ENCODE measurements at places on chromosomes 3 and 15.

- DNase-seq: no peak
Measured at GRCh38 chr3:124669470-124669869, 60.8 kb upstream of the UMPS start.

GRCh38 chr3:177449360-177450006, 252.2 kb upstream of the TBL1XR1 start:
- DNase-seq: no peak

DNA sequence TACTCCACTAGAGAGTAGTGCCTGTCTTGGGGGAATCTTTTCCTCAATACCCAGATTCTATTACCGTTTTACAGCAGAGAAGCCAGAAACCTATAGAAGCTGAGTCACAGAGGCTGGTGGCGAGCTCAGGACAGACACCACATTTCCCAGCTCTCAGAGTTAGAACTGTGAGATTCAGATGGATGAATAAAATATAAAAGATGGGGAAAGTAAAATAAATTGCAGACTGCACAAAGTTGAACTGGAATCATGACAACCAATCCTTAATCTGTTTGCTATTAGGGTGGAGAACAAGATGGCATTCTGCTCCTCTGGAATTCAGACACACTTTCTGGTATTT, 40.5 kb upstream of the CMSS1 start:
- DNase-seq: no peak

- DNase-seq: no peak
Measured at GRCh38 chr3:10319251-10319650, 1.7 kb downstream of the SEC13 start.

GRCh38 chr15:88636050-88636449, 2.8 kb upstream of the ISG20 start:
- peak; percentile 69 for DNase-seq

GRCh38 chr15:49041426-49041825, 4.8 kb downstream of the SECISBP2L start:
- no peak for DNase-seq

DNA sequence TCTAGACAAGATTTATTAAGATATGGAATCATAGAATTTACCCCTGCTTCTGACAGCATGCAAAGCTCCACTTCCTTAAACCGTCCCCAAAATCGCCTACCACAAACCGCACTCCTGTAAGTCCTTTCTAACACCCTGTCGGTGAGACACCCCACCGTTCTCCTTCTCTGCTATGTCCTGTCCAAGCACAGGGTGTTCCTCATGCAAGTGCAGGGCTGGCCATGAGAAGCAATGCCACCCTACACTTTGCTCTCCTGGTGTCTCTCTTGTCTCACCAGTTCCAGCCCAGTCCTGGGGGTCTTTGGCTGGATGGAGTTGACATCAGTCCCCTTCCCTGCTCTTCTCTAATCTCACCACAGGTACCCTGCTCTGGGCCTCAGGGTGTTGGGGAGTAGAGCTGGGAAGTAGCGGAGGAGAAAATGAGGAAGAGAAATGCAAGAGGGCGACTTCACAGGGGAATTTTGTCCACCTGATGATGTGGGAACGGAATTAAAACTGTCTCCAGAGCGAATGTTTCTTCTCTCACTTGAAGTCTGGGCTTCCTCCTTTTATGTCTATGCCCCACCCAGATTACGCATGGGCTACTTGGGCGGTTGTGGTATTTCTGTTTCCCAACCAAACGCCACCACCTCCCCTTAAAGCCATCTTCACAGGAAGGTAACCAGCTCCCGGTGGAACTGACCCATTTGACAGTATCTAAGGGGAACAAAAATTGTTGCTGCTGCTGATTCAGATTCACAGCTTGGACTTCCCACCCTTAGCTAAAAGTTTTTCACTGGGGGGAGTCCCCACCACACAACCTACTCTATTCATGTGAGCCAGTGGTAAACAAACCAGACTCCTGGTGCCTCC, 49.9 kb downstream of the CASR start:
- DNase-seq: no peak

DNA sequence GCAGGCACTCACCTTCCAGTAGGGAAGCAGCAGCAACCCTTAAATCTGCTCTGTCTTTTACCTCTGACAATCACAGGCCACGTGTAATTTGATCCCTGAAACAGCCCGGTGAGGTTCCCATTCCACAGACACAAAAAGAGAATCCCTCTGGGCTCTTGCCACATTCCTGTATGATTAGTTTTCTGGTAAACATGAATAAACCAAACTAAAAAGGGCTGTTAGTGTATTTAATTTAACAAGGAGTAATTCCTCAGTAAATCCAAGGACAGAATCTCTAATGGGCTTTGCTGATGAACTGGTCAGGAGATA, 186.9 kb downstream of the FAM43A start:
- DNase-seq: no peak

DNA sequence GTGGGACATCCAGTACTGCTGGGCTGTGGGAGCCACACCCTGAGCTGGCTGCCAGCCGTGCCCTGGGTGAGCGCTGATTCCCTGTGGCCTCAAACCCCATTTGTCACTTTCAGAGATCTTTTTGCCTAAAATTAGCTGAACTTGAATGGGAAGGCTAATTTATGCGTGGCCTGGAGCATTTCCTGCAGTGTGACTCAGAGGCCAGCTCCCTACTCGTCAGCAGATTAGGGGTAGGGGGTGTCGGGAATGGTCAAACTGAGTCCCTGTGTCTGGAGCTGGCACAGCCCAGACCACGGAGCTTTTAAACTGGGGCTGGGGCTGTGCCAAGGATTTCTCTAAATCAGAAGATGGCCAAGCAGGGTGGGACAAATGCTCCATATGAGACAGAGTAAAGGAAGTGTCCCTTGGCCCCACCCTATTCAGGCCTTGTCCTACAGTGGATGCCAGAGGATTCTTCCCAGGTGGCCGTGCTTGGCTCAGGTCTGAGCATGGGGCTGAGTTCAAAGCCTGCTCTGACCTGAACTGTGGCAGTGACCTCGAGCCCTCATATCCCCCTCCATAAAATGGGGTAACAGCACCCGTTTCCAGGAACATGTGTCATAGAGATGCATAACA, 59.7 kb downstream of the ATP2B2 start:
- DNase-seq: no peak

- DNase-seq: no peak
Measured at GRCh38 chr15:50590288-50590687, 43.8 kb upstream of the USP50 start.

- DNase-seq: no peak
Measured at GRCh38 chr15:39638041-39638440, 57.2 kb downstream of the THBS1 start.

- no peak for DNase-seq
Measured at GRCh38 chr3:130442284-130442683, 74.7 kb upstream of the COL6A6 start.

- no peak for DNase-seq
Measured at GRCh38 chr15:92817339-92817886, 82.7 kb upstream of the CHD2 start.

- DNase-seq: no peak
Measured at GRCh38 chr15:71124937-71125790, 9.9 kb downstream of the THSD4 start.

DNA sequence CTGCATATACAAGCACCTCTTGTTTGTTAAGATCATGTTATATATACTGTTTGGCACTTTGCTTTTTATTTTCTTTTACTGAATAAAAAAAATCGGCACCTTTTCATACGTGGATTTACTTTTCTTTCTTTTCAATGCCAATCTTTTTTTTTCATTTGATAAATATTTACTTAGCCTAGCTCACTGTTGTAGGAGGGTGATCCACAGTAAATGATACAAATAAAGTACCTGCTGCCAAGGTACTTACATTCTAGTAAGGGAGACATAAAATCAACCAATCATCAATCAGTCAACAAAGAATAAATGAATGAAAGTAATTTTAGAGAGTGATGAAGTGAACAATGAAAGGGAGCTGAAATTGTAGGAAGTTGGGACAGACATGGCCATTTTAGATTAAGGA, 18.3 kb downstream of the GNB5 start:
- DNase-seq: no peak

GRCh38 chr3:31241533-31241932, 291.2 kb upstream of the STT3B start:
- no peak for DNase-seq

DNA sequence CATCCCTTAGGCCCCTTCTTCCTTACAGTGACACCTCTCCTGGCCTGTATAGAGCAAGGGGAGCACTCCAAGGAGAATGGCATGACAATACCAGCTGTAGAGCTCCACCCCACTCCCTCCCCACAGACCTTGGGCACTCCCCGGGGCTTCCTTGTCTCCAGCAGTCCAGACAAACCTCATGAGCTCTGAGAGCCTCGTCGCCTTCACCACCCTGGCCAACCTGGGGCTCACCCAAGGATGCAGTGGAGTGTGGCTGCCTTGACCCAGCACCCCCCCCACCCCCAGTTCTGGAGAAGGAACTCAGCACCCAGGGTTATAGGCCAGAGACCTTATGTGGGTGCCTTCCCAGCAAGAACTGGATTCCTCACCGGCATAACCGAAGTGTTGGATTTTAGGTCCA, 7.4 kb upstream of the SLCO2A1 start:
- DNase-seq: no peak

GRCh38 chr3:117230924-117231323, 521.3 kb downstream of the TUSC7 start:
- DNase-seq: no peak

GRCh38 chr15:59741274-59741906, 52.3 kb upstream of the BNIP2 start:
- DNase-seq: no peak

DNA sequence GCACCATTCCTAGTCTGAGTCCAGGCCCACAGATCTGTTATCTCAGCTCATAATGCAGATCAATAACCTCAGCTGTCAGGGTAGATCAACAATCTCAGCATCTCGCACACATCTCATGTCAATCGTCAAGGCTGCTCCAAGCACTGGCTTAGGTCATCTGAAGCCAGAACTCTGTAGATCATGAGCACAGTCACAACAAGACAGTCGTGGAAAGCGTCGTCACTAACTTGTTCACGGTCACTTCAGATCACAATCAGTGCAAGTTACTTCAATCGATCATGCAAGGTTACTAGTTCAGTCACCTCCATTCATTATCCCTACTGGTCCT, 71.8 kb downstream of the RBPMS2 start:
- DNase-seq: no peak

DNA sequence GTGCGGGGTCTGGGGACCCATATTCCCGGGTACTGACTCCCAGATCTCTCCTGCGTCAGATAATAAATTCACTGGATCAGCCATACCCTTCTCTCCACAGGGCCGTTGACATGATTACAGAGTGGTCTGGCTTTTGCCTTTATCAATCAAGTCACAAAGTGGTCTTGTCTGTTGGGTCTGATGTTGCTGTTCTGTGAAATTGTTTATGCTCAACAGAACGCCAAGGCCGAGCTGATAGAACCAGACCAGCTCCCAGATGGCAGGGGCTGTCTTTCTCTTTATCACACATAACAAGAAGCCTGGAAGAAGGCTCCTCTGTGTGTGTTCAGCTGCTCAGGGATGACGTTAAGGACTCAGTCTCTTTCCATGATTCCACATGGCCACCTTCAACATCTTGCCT, 751 bp upstream of the DCLK3 start:
- DNase-seq: no peak

- no peak for DNase-seq
Measured at GRCh38 chr3:104561324-104561723, 805.4 kb upstream of the ALCAM start.

GRCh38 chr15:78302579-78303312, 3.3 kb upstream of the SKIC8 start:
- DNase-seq: no peak

DNA sequence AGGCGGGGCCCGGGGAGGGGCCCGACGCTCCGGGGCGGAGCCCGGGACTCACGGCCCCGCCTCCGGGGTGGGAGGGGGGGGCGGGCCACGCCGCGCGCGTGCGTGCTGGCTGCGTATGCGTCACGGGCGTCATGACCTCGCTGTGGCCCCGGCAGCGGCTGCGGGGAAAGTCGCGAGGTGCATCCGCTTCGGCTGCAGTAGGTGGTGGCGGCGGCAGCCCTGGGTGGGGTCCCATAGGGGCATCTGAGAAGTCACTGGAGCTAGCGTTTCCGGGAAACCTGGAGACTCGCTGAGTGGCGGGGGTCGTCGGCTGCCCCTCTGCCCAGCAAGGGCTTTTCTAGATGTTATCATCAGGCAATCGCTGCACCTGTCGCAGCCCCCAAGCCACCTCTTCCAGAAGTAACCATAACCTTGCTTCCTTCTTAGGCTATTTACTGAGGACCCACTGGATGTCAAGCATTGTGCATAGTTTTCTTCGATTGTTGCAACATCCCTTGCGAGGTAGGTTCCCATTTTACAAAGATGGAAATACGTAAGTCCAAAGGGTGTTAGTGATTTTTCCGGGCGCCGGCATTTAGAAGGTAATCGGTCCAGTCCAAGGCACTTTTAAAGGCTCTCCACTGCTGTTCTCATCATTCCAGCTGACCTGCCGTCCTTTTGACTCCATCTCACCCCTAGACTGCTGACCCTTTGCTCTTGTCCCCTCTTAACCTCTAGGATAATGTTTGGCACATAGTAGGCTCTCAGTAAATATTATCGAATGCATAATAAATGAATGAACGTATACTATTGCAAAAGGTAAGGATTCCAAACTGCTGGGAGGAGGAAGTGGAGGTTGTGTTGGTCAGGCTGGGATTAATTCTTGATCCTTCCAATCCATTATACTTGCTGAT, at the start of gene GDPGP1:
Gene GDPGP1 (plus strand): TSS at position 114 of the 893 bp plus-strand sequence. CDS start 6,700 bp downstream, outside the sequence.
- DNase-seq: peak; percentile 91

- no peak for DNase-seq
Measured at GRCh38 chr3:49568965-49569364, 14.7 kb downstream of the BSN start.

GRCh38 chr15:38401106-38401505, 52.8 kb upstream of the FAM98B start:
- no peak for DNase-seq

Measured in activated naive CD4-positive, alpha-beta T cell (primary cell).